ENCODE measurements at places on chromosomes 2 and 18.

DNA sequence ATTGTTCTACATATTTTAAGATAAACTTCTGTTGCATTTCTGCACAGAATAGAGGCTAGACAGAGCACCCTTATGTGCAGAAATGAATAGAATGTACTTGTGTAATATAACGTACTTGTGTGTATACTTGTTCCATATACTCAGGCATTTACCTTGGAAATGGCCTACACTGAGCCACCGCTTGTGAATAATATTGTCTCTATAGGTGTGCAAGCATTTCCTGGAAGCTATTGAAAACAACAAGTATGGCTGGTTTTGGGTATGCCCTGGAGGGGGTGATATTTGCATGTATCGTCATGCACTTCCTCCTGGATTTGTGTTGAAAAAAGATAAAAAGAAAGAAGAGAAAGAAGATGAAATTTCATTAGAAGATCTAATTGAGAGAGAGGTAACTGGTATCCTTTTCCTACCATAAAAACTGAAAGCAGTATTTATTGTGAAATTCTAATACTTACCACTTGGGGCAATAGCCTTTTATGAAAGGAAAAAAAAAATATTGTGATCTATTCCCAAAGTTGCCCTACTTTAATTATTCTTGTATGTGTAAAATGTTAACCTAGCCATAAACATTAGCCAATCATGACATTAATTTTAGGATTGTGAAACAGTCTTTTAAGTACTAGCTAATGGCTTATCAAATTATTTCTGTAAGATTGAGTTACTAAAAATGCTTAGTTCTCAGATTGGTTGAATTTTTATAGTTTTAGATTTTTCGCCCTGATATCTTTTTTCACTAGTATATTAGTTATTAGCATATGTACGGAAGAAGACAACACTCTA lies 18.0 kb downstream of the ZC3H15 start:
- DNase-seq = no peak

GRCh38 chr2:179273461-179273962 lies 8.9 kb upstream of the SESTD1 start:
- no peak for DNase-seq

DNA sequence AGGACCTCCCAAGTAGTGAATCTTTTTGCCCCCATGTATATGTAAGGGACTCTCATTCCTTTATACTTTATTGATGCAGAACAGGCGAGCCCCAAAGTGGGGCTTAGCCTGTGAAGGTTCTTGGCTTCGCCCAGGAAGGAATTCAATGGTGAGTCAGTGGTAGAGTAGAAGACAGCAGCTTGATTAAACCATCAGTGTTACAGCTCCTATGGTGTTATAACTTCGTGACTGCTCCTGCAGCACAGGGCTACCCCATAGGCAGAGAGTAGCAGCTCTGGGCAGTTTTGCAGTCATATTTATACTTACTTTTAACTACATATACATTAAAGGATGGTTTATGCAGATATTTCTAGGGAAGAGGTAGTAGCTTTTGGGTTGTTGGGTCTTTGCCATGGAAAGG lies 11.0 kb downstream of the FAM171B start:
- no peak for DNase-seq

GRCh38 chr2:205754285-205754923 lies 72.1 kb downstream of the NRP2 start:
- no peak for DNase-seq

DNA sequence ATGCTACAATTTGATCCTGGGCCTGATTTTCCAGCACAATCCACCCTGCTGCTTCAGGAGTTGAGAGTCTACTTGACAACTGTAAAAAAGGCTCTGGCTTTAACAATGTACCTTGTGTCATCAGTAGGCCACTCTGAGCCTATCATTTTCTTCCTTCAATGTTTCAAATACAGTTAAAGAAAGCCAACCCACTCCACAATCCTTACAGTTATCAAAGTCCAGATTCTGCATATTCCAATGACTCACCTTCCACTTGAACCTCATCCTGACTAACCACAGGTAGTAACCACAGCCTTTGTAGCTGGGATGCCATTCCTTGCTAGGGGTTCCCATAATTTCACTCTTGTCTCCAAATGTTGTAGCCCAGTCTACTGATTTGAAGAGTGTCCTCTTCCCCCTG lies 35.5 kb upstream of the AQP4 start:
- no peak for DNase-seq

DNA sequence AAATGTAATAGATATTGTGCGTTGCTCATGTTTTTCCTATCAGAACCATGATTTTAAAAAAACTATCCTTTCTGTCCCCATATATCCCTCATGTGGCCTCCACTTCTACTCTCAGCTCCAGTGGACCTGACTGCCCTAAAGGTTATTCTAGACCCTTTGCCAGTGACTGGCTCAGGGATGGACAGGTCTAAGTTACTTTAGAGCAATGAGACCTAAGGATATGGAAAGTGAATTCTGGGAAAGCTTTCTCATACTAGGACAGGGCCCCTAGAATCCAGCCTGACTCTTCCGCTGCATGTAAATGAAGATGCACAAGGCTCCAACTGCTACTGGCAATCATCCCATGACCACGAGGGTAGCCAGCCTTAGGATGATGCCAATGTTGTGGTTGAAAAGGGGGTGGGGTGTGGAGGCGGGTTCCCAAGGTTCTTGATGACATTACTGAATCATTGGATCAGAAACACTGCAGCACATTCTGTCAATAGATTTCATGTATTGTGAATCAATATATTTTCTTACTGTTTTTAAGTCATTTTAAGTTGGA lies 21.3 kb downstream of the C2orf69 start:
- DNase-seq = no peak

- no peak for DNase-seq
Observed at GRCh38 chr18:48688961-48689360, 150.1 kb downstream of the CTIF start.

DNA sequence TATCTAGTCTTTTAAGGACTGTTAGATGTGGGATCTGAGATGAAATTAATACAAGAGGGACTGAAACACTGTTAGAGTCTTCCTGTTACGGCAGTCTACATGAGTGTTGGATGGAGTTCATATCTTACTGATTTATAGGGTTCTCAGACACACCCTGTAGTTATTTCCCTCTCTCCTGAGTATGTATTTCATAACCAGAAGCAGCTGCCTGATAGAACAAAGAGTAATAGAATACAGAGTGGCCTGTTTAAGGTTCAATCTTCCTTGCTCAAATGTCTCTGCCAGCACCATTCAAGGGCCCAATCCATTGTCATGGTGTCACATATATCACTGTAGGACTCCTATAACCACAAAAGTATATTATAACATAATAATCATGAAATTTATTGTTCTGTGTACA lies 1229.1 kb upstream of the ACVR2A start:
- DNase-seq = no peak

- DNase-seq = no peak
Observed at GRCh38 chr2:375270-375955, 87.5 kb upstream of the ALKAL2 start.

DNA sequence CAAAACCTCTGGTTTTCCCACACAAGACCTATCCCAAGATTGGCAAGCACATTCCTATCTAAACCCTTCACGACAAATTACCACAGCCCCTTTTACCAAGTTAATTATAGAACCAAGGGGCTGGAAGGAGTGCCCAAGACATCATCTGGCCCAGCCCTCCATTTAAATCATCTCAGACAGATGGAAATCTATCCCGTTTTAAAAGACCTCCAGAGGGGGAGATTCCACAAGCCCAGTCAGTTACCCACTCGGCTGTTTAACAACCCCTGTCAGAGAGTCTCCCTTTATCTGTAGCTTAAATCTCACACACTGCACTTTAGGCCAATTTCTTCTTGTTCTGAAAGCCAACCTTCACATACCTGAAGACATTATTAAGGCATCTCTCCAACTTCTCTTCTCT lies 179.1 kb upstream of the MEIS1 start:
- DNase-seq = no peak

DNA sequence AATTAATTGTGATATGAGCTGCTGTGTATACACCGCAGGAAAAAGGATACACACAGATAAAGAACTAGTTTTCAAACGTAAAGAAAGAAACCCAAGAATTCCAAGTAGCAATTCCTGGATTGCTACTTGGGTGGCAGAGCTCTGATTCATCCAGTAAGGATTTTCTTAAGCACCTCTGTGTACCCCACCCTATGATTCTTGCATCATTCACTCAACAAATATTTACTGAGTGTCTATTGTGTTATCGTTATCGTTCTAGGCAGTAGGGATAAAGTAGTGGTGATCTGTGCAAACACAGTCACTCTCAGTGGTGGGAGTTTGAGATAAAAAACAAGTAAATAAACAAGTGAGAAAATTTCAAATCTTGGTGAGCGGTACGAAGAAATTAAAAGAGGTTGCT lies 4.9 kb upstream of the TMEM200C start:
- DNase-seq = no peak

- DNase-seq = no peak
Observed at GRCh38 chr2:14654835-14655282, 22.3 kb downstream of the LRATD1 start.

GRCh38 chr2:65054749-65055421 lies 1.3 kb upstream of the CEP68 start:
- DNase-seq = no peak

DNA sequence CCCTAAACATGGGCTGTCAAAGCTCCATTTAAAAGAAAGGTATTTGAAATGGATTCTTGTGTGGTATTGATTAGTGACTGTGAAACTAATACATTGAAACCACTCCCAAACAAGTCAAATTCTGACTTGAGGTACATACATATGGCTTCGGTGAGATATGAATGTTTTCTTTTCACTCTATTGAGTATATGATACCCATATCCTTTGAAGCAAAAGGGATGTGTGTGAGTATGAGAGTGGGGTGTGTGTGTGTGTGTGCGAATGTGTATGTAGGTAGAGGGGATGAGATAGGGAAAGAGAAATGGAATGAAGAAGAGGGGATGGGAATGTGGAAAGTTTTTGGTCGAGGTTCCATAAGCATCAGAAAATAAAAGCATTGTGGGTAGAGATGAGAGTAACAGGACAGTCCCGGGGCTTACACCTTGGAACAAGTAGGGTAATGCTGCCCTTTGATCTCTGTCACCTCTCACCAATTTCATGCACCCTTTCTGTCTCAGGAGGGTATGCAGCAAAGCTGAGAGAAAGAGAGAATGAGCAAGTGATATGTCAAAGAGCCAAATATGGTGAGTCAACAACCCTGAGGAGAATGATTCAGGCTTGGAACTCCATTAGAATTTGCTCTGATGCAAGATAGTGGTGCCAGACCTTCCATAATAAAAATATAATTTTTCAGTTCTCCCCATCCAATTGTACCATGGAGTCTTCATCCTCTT lies 64.0 kb upstream of the ZEB2 start:
- no peak for DNase-seq

GRCh38 chr2:54572262-54572635 lies 116.1 kb downstream of the SPTBN1 start:
- no peak for DNase-seq

DNA sequence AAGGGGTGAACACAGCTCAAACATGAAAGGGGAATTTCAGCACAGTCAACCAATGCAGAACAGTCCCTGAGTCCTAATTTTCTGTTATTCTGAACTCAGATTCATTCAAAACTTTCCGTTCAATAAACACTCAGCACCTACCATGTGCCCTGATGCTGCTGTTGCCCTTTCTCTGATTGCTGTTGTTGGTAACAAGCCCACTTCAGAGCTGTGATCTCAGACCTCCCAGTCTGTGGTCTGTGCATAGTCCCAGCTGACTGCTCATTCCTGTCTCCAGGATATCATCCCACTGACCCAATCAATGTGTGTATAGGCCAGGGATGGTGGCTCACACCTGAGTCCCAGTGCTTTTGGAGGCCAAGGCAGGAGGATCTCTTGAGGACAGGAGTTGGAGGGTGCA lies 82.7 kb upstream of the SLC35G4 start:
- DNase-seq = no peak

DNA sequence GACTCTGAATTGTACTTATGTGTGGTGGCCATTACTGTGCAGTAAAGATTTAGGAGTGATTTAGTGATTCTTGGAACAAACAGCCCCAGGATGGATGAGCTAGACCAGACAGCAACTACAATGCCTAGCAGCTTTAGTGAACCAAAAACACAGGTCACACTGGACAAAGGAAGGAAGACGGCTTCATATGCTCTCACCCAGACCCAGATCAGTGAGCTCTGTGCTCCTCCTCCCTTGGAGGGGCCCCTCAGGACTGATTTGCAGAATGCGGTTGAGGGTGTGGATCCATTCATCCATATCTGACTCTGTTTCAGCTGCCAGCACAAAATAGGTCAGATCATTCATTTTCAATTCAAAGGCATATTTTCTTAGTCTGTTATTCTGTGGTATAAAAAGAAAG lies 159.7 kb upstream of the CCDC195 start:
- no peak for DNase-seq

- DNase-seq = no peak
Observed at GRCh38 chr2:108620656-108621055, 86.4 kb downstream of the LIMS1 start.

- DNase-seq = no peak
Observed at GRCh38 chr2:200380091-200380561, 73.6 kb downstream of the SPATS2L start.

DNA sequence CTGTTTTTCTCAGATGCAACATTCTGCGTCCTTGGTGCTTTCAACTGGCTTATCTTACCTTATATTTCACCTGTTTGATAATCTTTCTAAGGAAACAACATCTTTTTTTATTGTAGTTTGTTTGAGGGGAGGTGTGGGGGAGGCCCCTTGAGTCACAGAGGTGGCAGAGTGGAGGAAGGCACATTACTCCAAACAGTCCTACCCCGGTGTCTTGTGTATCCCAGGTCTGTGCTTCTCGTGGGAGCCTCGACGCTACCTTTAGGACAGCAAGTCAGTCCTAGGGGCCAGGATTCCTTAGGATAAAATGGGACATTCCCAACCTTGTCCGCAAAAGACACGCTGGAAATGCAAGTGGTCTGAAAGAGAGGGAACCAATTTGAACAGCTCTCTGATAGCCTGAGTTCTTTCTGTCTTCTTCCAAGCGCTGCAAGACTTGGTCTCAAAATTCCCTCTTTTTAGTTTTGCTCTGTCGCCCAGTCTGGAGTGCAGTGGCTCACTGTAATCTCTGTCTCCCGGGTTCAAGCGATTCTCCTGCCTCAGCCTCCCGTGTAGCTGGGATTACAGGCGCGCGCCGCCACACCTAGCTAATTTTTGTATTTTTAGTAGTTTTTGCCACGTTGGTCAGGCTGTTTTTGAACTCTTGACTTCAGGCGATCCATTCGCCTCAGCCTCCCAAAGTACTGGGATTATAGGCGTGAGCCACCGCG lies 4.0 kb downstream of the GATA6 start:
- no peak for DNase-seq

- no peak for DNase-seq
Observed at GRCh38 chr2:119265693-119266066, 42.0 kb downstream of the STEAP3 start.
